ENCODE measurements at places on chromosomes 2 and 18.
A peak's percentile ranks its signal among the peaks of the same experiment; 100 is the strongest.

GRCh38 chr2:231671270-231672050 is 36.9 kb upstream of the PTMA start:
- no peak for DNase-seq

- DNase-seq: peak; percentile 53
Observed at GRCh38 chr2:195658541-195658890, 1.5 kb downstream of the SLC39A10 start.

DNA sequence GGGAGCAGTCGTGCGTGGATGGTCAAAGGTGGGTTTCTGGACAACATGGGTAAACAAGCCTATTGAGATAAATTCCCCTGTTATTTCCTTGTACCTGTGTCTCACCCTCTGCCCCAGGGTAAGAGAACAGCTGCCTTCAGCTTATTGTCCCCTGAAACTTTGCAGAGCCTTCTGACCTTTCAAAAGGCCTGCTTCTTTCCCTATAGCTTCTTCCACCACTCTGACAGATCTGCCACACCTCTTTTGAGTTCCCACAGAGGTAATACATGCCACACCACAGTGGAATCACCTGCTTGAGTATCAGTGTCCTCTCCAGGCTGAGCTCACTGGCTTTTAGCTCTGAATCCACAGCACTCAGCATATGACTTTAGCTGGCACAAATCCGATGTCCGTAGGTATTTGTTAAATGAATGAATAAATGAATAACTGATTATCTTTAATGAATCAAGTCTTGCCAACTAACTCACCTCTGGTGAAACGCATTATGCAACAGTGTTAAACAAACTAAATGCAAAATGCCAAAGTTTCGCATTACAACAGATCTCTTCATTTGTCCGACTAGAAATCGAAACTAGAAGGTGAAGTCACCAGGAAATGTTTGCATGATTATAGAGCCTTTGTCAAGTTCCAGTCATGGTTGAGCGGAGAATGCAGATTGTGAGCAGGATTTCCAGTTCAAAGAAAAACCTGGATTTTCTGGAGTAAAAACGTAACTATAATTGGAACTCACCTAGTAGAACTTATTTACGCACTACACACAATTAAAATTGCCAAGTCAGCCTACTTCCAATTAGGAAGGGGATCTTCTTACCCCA is 16.4 kb downstream of the DYNAP start:
- no peak for DNase-seq

DNA sequence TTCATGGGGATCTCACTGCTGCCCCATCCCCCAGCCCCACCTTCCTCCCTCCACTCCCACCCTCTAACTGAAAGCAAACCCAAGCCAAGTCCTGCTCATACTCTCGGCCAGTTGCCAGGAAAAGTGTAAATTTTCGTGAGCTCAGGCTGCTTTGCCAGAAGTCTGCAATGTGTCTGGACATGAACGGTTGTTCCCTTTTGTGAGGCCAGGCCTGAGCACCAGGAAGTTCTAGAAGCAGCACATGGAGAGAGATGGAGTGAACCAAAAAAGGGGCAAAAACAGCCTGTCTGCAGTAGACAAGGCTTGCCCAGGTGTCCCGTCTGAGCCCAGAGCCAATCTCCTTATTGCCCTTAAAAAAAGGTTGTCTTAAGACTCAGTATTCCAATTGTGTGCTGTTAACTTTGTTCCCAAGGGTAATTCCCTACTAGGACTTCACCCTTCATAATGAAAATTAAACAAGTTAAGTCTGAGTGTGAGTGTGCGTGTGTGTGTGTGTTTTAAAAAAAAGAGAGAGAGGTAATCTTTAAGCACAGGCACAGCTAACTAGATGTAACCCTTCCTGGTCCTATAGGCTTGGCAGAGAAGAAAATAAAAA is 247.1 kb downstream of the BCL11A start:
- DNase-seq: no peak

DNA sequence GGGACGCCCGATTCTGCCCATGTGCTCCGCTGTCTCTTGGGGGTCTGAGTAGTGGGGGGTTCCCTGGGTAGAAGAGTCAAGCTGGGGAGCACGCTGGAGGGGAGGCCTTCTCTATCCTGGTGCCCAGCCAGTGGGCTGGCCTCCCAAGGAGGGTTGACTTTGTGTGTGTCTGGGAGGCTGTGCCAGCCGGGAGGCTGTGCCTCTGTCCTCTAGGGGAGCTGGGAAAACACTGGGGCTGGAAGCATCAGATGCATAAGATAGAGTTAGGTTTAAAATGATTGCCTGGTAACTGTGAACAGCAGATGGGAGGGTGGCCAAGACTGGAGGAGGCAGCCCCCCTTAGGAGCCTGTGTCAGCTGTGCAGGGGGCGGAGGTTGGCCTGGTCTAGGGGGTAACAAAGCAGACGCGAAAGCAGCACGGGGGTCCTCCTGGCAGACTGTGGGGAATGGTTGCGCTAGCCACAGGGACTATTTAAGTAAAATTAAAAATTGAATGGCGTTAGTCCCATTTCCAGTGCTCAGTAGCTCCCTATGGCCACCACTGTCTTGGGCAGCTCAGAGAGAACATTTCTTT is 1.3 kb downstream of the ING5 start:
- DNase-seq: peak; percentile 35

GRCh38 chr2:55609193-55609794 is 8.1 kb downstream of the PPP4R3B start:
- no peak for DNase-seq

- peak; percentile 55 for DNase-seq
Observed at GRCh38 chr2:127049927-127050802, 56.8 kb downstream of the BIN1 start.

DNA sequence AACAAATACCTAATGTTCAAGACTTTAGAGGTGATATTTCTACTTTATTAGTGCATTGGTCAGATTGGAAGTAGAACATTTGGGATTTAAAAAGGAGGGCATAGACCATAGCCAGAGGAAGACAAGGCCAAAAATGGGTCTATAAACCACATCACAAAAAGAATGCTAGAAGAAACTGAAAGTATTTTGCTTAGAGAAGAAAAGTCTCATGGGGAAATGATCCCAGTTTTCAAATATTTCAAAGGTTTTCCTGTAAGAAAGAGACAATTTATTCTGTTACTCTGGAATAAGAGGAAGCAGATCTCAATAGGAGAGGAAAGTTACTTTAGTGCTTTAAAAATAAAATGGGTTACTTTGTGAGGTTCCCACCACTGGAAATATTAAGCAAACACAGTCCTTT is 341.4 kb downstream of the TNS1 start:
- DNase-seq: no peak

GRCh38 chr18:40555914-40556313 is 1399.1 kb upstream of the PIK3C3 start:
- no peak for DNase-seq

DNA sequence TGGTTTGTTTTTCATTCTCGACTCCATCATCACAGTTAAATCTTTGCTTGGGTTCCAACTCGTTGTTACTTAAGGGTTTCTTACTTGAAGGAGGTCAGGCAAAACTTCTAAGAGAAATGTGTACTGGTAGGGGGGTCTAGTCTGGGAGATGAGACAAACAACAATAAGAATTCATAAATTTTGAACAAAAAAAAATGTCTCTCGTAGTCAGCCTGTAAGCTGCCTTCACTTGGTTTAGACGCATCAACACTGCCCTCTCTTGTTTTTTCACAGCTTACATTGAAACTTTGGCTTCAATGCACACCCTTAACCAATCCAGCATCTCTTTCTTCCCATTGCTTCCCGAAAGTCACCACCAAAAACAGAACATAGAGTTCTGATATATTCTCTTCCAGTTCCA is 576.4 kb upstream of the PIK3C3 start:
- DNase-seq: no peak

GRCh38 chr2:51846796-51847195 is 814.9 kb upstream of the NRXN1 start:
- DNase-seq: no peak

GRCh38 chr2:198135481-198135934 is 331.1 kb downstream of the PLCL1 start:
- DNase-seq: peak; percentile 17

- DNase-seq: no peak
Observed at GRCh38 chr2:119222213-119222612, 1.4 kb upstream of the STEAP3 start.

- no peak for DNase-seq
Observed at GRCh38 chr2:24891201-24891600, 28.8 kb downstream of the ADCY3 start.

DNA sequence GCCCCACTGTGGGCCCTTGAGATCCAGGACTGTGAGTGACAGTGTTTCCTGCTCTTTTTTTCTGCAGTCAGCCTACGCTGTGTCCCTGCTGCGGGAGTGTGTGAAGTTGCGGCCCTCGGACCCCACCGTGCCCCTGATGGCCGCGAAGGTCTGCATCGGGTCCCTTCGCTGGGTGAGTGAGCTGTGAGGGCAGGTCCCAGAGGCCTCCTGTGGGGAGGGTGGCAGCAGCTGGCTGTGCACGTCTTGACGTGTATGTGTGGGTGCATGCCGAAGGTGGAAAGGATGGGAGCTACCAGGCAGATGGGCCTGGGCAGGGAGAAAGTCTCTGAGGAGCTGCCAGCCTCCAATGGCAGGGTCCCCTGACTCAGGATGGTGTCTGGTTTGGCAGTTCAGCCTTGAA is 95.7 kb upstream of the MCFD2 start:
- no peak for DNase-seq

GRCh38 chr2:129923265-129924091 is 56.0 kb upstream of the RAB6C start:
- peak; percentile 64 for DNase-seq

DNA sequence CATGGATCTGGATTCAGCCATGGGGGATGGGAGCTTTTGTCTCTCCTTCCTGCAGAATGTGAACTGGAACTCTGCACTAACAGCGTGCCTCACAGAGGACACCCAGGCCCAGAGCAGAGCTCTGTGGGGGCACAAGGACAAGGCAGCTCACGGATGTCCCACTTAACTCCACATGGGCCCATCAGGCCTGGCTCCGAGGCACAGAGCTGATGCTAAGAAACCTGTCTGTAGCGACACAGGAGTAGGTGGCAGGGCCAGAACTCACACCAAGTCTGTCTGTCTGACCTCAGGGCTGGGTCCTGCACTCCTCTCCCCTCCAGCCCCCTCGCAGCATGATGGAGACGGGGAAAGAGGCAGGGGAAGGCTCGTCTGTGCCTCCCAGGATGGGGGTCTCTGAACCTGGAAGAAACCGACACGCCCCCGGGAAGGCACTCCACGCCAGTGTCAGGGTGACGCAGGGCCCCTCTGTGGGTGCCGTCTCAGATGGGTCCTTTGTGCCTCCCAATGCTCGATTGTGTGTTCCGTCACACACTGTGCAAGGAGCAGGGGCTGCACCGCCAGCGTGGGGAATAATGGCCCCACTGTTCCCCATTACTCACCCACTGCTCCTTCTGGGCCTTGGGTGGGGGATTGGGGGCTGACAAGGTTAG is 36.6 kb downstream of the FAM178B start:
- no peak for DNase-seq

DNA sequence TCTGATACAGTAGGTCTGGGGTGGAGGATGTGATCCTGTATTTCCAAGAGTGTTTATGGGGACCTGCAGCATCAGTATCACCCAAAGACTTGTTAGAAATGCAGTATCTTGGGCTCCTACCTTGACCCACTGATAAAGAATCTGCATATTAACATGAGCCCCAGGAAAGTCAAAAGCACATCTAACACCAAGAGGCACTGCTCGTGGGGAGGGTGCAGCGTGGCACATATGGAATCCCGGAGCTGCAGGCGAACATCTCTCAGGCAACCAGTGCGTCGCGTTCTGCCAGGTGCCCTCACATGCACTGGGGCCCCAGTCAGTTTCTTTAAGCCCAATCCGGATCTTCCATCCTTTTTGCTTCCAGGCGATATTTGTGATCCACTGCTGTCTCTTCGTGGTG is 41.3 kb upstream of the ASB18 start:
- no peak for DNase-seq

GRCh38 chr2:51158251-51158650 is 126.3 kb upstream of the NRXN1 start:
- DNase-seq: peak; percentile 67

- DNase-seq: no peak
Observed at GRCh38 chr18:71598374-71598773, 945.8 kb downstream of the CBLN2 start.

DNA sequence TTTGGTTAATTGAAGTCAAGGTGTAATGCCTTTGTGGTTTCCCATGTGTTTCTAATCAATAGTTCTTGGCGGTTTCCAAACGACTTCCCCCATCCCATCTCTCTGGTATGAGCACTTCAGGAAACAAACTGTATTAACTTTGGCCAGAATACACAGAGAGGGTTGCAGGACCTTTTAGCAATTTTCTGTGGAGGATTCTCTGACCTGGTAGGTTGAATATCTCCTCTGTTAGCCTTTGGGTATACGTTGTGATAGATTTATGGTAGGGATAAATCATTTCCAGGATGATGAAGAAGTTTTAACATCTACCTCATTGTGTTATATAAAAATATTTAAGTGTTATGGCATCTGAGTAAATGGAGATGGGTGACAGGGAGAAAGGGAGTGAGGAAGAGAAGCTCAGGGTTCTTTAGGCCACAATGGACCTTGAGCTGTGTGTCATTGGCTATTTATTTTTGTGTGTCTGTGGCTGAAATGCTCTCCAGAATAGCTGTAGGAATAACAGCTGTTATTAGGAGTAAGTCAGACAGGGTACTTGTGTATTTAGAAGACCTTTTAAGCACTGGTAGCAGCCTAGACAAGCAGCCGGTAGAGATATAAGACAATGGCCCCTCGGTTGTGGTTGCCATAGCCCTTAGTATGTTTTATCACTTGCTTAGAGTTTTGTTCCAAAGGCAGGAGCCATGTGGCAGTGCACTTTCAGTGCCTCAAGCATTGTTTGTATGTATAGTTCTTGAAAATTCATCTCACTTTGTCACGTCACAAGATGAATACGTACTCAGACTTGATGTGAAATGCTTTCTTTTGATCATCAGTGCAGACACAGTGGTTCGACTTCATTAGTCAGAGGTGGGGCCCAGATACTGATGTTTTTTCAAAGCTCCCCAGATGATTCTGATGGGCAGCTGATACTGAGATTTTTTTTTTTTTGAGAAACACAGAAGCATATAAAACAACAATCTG is 91.1 kb downstream of the FMNL2 start:
- DNase-seq: peak; percentile 16

DNA sequence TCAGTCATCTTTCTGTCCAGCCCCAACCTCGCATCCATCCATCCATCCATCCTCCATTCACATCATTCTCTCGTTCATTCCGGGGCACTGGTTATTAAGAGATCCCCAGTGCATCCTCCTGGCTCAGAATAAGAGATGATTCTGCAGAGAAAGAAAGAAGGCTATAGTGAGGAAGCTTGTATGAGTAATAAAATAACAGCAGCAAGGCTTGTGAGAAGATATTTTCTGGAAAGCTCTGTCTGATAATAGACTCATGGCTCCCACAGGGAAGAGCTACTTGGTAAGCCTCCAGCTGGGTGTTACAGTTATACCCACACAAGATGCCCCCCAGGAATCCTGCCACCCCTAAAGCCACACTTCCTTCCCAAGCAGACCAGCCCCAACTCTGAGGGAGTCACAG is 143.2 kb downstream of the MTCL1 start:
- no peak for DNase-seq

- no peak for DNase-seq
Observed at GRCh38 chr2:58917596-58917995, 676.5 kb upstream of the FANCL start.

GRCh38 chr2:68357605-68358337 is 7.3 kb upstream of the PLEK start:
- peak; percentile 53 for DNase-seq

GRCh38 chr18:5238371-5238976 is 41.4 kb upstream of the AKAIN1 start:
- peak; percentile 44 for DNase-seq

GRCh38 chr2:62001431-62001830 is 96.0 kb downstream of the COMMD1 start:
- DNase-seq: no peak
